Activated T-cell treated with anti-CD3 and anti-CD28 coated beads, Interleukin-2, amount 50 U/mL, for 48 hours (primary cell): ENCODE measurements at places on chromosomes 5 and 9.
A peak's percentile ranks its signal among the peaks of the same experiment; 100 is the strongest.

GRCh38 chr5:89436464-89436863 lies 553.5 kb upstream of the MEF2C start:
- DNase-seq = no peak

DNA sequence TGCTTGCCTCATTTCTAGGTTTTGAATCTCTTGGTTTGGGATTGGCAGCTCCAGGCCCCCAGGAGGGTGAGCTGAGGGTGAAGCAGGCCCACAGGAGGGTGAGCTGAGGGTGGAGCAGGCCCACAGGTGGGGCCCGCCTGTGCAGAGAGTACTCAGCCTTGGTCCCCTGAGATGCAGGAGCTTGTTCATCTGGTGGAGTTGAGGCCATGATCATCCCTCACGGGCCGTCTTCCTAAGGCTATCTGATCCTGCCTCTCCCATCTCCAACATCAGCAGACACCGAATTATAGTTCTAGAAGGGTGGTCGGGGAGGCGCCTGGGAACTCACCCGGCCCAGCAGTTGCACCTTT lies 131.7 kb upstream of the PHYKPL start:
- no peak for DNase-seq

DNA sequence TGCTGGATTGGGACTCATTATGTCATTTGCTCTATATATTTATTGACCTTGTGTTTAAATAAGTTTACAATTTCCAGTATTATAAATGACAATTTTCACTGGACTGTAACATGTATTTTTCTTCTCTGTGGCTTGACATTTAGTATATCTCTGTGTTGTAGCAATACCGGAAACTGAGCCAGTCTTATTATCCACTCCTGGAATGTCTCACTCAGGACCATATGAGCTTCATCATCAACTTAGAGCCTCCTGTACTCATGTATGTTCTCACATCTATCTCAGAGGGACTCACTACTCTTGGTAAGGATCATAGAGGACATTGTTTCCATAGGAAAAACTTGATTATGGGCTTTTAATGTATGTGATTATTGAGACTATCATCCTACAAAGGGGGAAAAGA lies 66.5 kb upstream of the TLX3 start:
- no peak for DNase-seq

DNA sequence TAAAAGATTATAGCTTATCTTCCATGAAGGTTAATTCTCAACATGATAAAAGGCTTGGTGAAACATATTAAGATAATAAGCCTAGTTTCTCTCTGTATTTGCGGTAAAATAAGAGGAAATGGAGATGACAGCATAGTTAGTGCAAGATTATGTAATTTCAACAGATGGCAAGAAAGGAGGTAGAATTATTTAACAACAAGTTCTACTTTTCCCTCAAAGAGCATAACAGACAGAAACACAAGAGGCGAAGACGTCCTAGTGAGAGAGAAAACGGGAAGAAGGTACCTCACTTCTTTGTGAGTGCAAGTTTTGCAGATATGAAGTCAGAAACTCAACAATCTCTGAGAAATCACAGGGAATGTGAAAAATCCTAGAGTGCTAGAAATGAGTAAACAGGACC lies 144.8 kb upstream of the ADCY2 start:
- no peak for DNase-seq

- no peak for DNase-seq
These were observed 83.1 kb downstream of the ADAMTS12 start for GRCh38 chr5:33808699-33809098.

DNA sequence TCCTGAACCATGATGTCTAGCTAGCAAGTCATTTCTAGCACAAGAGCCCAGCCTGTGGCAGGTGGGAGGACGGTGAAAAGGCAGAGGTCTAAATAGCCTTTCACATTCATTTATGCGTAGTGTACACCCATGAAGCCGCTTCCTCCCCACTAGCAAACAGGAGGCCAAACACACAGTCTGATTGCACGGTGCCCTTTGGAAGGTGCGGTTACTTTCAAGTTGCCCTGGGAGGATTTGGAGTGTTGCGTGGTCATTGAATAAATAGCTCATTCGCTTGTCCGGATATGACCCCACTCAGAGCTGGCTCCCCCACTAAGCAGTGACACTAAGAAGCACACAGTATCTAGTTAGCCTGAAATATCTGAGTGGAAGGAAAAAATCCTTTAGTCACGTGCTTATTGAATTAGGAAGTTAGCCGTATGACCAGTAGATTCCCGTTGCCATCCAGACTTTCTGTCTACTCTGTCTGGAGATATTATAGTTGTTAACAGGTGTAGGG lies 664 bp upstream of the ARSB start:
- peak; percentile 75 for DNase-seq
